ENCODE measurements at places on chromosomes 2 and 18.

- DNase-seq = peak; percentile 78
Measured at GRCh38 chr2:200405599-200406298, 99.3 kb downstream of the SPATS2L start.

GRCh38 chr2:6692056-6692455, 173.7 kb downstream of the CMPK2 start:
- no peak for DNase-seq

DNA sequence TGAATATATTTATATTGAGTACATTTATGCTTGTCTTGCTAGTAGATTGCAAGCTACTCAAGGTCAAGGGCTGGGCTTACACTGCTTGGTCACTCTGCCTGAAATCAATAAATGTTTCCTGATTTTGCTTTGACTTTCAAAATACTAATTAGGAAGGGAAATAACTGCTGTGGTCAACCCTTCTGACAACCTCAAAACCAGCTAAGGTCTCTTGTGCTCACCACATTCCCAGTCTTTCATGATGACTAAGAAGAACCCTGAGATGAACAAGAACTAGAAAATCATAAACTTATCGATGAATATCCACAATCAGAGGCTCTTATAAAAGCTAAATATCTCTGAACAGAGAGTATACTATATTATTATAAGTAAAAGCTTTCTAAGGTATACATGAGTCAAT, 33.3 kb downstream of the ABCB11 start:
- DNase-seq = no peak

DNA sequence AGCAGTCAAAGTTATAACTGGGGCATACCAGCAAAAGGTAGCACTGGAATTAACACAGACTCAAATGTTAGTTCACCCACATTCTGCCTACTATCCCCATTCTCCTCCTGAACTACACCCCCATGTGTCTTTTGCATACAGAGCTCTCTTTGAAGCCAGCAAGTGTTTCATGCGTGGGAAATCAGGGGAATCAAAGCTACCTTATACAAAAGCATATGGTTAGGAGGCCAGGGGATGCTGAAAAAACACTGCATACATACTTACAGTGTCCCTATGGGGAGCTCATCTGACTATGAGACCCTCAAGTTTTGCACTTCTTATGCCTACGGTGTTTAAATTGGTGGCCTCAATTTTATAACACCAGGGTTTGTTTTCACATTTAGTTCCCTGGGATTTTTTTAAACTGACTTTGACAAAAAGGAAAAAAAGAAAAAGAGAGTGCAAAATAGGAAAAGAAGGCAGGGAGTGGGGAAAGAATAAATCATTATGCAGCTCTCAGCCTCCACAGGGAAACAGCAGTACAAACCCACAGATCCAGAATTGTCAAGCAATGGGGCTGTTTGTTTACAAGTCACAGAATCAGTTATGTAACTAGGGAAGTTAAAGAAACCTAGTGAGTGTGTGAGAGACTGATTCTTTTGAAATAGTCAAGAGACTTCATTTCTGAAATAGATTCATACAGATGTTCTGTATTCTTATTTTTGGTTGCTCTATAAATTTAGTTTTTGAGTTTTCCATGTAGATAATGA, 20.1 kb upstream of the PPP3R1 start:
- no peak for DNase-seq

- DNase-seq = no peak
Measured at GRCh38 chr2:221422516-221423209, 149.4 kb downstream of the EPHA4 start.

GRCh38 chr2:181313845-181314244, 143.3 kb upstream of the ITGA4 start:
- DNase-seq = no peak
